ENCODE measurements at places on chromosomes 4 and X. TPM values are rescaled to one million over a fixed set of nuclear protein-coding genes. Genes with fewer than 3 reads are reported as not detected.

DNA sequence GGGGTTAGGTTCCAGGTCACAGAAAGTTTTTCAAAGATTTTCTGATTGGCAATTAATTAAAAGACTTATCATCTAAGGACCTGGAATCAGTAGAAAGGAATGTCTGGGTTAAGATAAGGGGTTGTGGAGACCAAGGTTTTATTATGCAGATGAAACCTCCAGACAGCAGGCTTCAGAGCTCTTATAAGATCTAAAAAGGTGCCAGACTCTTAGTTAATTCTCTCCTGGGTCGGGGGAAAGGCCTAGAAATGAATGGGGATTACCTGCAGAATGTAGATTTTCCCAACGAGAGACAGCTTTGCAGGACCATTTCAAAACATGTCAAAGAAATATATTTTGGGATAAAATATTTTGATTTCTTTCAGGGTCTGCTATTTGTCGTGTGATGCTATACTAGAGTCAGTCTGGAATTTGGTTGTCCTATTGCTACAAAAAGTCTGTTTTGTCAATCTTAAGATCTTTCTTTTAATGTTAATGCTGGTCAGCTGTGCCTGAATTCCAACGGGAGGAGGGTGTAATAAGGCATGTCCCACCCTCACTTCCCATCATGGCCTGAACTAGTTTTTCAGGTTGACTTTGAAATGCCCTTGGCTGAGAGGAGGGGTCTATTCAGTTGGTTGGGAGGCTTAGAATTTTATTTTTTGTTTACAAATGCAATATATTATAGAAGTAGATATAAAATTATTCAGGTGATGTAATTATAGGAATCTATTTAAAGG lies 15.8 kb downstream of the EGF start:
- no peak for DNase-seq

MSL3 gene
- total RNA-seq, result 33.3 TPM

DNA sequence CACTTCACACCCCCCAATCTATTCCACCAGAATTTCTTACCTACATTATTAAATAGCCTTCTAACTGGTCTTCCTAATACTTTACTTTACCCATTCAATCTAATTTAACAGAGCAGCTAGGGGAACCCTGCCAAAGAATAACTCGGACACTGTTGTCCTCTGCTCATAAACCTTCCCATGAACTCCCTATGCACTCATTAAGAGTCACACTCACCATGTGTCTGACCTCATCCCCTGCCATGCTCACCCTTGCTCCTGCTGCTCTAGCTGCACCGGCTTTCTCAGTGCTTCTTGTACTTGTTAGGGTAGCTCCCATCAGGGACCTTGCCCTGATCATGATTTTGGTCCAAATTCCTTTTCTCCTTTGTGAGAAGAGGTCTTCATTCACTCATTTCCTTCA lies 54.6 kb upstream of the GUCY1A1 start:
- no peak for DNase-seq

DNA sequence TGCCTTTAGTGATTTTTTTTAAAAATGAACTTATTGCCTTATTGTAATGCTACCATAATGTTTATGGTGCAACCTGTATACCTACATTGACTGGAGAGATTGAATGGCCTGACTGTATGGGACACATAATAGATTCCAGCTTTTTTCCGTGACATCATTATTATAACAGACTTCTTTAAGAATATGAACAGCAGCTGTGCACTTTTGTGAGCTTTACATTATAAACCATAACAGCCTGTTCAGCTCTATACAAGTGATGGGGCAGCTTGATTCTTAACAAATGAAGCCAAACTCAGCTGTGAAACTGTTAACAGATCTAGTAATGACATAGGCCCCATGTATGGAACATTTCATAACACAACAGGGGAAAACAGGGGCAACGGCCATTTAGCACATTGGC lies 187.0 kb downstream of the BMPR1B start:
- DNase-seq, result no peak
